ENCODE measurements at places on chromosomes 3 and 15.
A peak's percentile ranks its signal among the peaks of the same experiment; 100 is the strongest.

DNA sequence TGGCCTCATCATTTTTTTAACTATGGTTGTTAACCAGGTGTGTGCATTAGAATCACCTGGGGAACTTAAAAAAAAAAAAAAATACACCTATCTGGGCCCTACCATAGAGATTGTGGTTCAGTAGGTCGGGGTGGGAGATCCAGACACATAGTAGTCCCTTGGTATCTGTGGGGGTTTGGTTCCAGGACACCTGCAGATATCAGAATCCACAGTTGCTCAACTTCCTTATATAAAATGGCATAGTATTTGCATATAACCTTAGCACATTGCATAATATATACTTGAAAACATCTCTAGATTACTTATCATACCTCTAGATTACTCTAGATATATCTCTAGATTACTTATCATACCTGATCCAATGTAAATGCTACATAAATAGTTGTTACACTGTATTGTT is 5.0 kb downstream of the IQGAP1 start:
- no peak for DNase-seq

DNA sequence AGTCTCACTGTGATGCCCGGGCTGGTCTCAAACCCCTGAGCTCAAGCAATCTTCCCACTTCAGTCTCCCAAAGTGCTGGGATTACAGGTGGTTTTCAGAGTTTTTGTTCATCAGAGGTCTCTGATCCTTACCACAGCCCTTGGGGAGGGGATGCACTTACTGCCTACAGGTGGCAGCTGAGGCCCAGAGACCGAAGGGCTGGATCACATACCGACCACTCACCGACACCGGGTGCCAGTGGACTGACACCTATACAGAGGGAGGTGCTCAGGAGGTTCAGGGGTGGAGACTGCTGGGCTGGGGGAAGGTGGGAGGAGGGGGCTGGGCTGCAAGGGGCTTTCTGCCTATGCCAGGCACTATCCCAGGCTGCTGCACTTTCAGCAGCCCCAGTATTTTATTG is 19.5 kb downstream of the DUSP7 start:
- no peak for DNase-seq

DNA sequence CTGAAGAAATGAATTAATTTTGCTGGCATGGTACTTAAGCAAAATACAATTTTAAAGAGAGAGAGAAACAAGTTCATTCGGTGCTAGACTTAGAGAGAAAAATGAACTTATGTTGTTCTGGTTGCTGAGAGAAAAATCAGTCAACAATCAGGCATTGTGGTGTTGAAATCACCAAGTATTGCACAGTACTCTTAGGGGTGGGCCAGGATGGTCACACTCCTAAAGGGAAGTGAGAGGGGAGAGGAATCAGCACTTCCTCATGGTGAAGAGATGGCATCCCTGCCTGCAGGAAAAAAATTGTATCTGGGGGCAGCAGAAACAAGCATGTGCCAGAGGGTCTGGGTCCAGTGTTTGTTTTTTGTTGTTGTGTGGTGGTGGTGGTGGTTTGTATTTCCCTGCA is 7.0 kb upstream of the DMXL2 start:
- DNase-seq, result no peak

- no peak for DNase-seq
Observed at GRCh38 chr15:96735632-96736240, 405.2 kb downstream of the NR2F2 start.

DNA sequence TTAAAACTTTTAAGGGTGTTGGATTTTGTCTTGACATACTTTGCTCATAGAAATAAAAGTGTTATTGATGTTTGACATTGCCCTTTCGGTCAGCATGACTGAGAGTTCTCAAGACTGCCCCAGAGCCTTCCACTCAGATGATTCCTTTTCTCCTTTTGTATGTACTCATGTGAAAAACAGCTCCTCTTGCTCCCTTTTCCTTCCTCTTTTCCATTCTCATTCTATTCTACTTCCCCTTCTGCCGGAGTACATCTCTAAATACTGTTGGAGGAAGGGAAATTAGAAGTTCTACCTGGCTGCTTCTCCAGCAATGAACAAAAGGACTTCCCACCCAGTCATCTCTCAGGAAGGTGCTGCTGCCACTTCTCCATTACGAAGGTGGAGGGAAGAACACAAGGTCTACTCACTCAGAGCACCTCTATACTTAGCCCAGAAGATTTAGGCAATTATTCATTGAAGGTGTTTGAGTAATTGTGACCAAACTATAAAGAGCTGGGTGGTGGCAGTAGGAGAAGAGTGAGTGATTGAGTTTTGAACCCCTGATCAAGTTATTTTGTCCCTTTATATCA is 163.8 kb upstream of the MBNL1 start:
- no peak for DNase-seq

DNA sequence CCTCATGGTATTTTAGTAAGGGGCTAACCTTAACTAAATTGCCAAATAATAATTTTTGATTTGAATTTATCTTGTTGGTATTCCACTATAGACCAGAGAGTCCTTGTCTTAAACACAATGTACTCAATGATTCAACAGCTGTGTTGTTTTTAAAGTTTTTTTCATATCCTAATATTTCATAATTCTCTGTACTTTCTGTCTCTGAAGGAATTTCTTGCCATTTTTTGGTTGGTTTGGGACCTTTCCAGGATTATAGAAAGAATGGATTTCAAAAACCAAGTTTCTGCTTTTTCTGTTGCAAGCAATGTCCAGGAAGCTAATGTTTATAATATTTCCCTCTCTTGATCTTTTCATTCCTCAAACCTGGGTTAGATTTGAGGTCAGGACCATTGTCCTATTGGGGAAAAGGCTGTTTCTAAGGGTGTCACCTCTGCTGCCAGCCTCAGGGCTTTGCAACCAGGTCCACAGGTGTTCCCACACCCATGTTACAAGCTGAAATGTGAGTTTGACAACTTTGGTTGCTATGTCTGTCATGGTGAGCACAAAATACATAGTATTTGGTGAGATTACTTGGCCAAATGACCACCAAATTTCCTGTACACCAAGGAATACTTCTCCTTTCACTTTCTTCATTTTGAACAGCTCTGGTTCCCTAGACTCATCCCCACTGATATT is 363.7 kb upstream of the RGMA start:
- no peak for DNase-seq

DNA sequence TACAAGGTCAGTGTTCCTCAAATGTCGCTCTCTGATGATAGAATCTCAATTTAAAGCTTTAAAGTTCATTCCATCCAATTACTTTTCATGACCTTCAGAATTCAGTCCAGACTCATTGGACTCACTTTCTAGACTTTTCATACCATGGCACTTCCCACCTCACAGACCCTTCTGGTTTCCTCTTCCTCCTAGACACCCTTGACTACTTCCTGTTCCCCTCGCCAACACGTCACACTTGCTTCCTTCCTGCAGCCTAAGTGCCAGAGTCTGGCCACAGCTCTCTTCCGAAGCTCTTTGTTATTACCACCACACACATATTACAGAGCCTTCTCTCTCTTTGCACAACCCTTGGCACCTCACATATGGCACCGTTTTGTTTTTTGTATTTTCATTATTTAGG is 59.1 kb upstream of the UMPS start:
- DNase-seq, result no peak

DNA sequence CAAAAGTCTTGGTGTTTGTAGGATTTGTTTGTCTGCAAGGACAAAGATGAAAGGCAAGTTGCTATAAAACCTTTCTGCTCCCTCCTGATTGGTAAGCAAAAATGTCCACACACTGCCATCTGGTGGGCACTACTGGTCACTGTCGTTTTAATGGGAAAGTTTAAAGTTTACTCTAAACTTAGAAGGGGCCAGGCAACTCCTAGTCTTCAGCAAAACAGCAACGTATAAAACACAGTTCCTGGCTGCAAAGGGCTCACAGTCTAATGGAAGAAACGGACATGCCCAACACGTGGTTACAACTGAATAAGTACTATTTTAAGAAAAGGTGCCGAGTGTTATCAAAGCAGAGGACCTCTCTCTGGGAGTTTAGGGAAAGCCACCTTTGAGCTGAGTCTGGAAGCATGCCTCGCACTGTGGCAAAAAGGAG is 23.7 kb upstream of the TPRG1 start:
- peak; percentile 20 for DNase-seq

- DNase-seq, result peak; percentile 84
Observed at GRCh38 chr3:126474498-126475412, 936 bp downstream of the ZXDC start.

DNA sequence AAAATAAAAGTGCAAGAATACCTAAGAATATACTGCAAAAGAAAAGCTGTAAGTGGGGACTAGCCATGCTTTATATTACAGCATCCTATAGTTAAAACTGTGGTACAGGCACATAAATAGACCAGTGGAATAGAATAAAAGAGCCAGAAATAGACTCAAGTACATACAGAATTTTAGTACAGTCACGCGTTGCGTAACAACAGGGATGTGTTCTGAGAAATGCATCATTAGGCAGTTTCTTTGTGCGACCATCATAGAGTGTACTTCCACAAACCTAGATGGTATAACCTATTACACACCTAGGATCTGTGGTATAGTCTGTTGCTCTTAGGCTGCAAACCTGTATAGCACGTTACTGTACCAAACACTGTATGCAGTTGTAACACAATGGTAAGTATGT is 61.8 kb downstream of the PCCB start:
- DNase-seq, result no peak

GRCh38 chr15:75666823-75667501 is 19.2 kb downstream of the SNX33 start:
- no peak for DNase-seq

GRCh38 chr3:12371525-12372140 is 82.8 kb downstream of the PPARG start:
- DNase-seq, result no peak

GRCh38 chr3:94004301-94004910 is 24.0 kb downstream of the STX19 start:
- DNase-seq, result no peak

- DNase-seq, result no peak
Observed at GRCh38 chr3:195559723-195560409, 16.7 kb upstream of the PPP1R2 start.

DNA sequence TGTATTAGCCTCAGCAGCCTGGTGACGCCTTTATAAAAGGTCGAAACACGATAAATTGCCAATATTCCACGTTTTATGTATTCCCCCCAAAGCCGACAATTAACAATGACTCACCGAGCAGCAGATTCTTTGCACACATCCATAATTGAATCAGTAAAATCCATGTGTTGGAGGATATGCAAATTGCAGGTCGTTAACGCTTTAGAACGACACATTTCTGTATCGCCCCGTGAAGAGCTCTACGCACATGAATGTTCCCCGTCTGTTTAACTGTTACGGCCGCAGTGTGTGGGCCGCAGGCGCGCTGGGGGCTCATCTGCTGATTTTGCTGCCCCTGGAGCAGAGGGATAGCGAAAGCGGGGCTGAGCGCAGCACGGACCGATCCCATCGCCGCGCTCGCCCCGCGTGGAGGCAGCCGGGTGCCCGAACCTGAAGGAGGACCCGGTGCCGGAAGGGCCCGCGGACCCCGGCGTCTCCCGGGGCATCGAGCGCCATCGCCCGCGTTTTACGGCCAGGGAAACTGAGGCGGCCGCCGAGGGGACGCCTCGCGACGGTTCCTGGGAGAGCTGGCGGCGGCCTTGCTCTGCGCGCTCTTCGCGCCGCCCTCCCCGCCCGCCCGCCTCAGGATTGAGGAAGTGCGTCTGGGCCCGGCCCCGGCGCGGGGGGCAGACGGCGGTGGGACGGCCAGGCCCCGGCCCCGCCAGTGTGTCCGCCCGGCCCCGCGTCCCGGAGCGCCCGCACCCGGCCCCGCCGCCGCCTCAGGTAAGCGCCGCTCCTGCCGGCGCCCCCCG is at the start of gene LRRK1:
Gene LRRK1, plus strand, starts transcription at position 668 of the 791 bp plus-strand sequence. CDS start 5,276 bp downstream, outside the sequence.
- DNase-seq, result no peak

DNA sequence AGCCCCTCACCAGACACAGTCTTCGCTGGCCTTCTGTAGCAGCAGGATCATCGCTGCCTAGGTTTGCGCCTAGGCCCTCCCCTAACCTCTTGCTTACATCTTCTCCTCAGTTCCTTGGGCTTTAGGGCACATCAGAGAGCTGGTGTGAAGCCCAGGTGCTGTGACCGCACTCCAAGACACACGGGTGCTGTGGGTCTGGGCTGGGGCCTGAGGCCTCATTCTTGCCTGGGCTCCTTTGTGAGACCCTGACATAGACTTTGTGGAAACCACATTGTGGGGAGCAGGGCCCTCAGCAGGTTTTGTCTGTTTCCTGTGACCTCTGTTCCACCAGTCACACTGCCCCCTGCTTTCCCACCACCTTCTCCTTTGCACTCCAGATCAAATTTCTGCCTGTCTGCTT is 8.0 kb downstream of the AMIGO3 start:
- DNase-seq, result no peak

DNA sequence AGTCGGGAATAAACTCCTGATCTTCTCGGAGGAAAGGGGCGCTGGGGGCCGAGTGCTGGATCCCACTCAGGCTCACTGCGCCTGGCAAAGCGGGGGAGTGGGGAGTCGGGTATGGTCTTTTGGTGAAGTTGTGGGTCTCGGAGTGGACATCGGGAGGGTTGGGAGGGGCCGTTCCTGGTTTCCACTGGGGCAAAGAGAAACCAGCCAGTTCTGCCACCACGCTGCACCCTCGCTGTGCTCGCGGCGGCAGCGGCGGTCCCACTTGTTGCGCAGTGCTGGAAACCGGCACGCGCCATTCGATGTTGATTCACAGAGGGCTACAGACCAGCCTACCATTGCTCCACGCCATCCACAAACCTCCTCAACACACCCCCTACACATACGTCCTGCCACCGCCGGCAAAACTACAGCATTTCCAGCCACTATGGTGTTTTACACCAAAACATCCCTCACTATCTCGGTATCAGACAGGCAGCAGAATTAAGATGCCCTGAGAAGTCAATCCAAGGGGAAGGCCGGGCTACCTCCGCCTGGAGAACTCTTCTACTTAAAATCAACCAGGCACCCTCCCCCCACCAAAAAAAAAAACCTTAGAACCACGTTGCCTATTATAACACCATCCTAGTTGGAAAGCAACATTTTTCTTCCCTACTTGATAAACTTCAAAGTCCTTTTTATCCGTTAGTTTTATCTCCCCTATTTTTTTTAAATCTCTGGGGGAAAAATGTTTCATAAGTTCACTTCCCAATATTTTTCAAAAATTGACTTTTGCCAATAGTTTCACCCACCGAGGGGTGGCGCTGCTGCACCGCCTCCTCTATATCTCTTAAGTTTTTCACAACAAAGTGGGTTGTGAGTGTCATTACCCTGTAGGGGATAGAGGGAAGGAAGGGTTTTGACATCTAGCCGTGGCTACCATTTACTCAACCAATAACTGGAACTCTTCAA is 3.6 kb downstream of the BCL6 start:
- peak; percentile 38 for DNase-seq

Measured in posterior cingulate gyrus (tissue), 11 donors.